ENCODE measurements at places on chromosomes 16 and 17. TPM values are rescaled to one million over a fixed set of nuclear protein-coding genes. Genes with fewer than 3 reads are reported as not detected.

GRCh38 chr17:45432405-45433158, at the start of gene ARHGAP27:
Gene ARHGAP27, minus strand, starts transcription at chr17:45432870. Its CDS starts 2,591 bp downstream, at chr17:45430279.
- DNase-seq, result no peak
- H3K27me3 ChIP-seq, result no peaks in the 10 kb centered on the region
- peaks cover 21% of the 10 kb centered on the region for H3K4me1 ChIP-seq
- H3K4me3 ChIP-seq, result peak within 1 kb of the TSS; percentile 90

DNA sequence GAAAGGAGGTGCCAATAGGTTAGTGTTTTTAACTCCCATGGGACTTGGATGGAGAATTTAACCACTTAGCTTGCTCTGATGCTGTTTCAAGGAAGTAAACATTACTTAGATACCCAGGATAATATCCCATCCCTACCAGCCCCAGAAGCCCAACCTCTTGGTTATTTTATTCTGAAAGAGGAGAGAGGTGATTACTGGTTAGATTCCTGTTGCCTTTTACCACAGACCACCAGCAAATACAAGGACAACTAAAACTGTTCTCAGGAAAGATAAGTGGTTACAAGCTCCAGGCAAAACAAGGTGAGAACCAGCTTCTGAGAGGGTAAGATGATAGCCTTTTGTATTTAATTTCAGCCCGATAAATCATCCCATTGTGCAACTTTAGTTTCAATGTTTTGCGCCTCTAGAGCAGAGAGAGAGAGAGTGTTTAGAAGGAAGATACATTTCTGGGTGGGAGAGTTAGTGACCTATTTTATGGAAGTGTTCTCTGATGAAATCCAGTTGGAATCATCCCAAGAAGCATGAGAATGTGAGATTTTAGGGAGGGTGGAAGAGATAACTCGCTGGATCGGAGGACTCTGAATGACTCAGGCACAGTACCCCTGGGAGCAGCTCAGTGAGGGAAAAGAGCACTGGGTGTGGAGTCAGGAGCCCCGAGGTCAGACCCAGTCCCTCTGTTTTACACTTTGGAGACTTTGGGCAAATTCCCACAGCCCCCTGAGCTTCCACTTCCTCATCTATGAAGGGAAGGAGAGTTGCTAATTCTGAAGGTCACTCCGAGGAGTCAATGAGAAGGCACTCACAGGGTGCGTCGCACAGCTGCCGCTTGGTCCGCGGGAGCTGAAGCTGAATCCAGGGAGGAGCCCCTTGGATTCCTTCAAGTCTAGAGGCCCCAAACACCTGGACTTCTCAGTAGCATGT, 12.1 kb downstream of the GLP2R start:
- peaks cover 36% of the 10 kb centered on the region for H3K27me3 ChIP-seq
- DNase-seq, result no peak
- H3K27ac ChIP-seq, result no peak overlapping the region
- H3K36me3 ChIP-seq, result peaks cover 3% of the 10 kb centered on the region

- no peak for DNase-seq
- no peaks in the 10 kb centered on the region for H3K36me3 ChIP-seq
- H3K27me3 ChIP-seq, result peaks cover 56% of the 10 kb centered on the region
- H3K4me3 ChIP-seq, result no peak overlapping the region
- peak overlapping the region; percentile 39 for H3K27ac ChIP-seq
Measured at GRCh38 chr17:10789694-10790271, 14.1 kb downstream of the TMEM238L start.

DNA sequence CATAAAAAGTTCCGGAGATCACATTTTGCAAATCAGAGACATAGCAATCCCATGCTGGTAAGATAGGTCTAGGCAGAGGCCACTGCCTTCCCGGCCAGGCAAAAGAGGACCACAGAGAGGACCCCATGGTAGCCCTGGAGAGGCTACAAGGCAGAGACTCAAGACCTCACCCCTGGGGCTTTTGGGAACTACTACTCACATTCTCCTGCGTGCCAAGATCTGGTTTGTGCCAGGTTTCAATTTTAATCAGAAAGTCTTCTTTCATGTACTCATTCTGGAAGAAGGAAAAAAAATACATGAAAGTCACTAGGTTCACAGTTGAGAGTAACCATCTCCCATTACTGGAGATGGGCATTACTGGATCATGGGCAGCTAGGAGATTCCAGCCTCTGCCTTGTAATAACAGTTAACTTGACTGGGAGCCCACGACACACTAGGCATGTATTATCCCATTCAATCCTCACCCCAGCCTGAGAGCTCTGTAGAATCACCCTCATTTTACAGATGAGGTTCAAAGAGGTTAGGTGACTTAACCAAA, 21.2 kb downstream of the PITPNA start:
- H3K36me3 ChIP-seq, result no peaks in the 10 kb centered on the region
- peaks cover 4% of the 10 kb centered on the region for H3K4me1 ChIP-seq
- no peak overlapping the region for H3K27ac ChIP-seq
- no peak overlapping the region for H3K4me3 ChIP-seq
- no peak for DNase-seq
- H3K27me3 ChIP-seq, result no peaks in the 10 kb centered on the region

DNA sequence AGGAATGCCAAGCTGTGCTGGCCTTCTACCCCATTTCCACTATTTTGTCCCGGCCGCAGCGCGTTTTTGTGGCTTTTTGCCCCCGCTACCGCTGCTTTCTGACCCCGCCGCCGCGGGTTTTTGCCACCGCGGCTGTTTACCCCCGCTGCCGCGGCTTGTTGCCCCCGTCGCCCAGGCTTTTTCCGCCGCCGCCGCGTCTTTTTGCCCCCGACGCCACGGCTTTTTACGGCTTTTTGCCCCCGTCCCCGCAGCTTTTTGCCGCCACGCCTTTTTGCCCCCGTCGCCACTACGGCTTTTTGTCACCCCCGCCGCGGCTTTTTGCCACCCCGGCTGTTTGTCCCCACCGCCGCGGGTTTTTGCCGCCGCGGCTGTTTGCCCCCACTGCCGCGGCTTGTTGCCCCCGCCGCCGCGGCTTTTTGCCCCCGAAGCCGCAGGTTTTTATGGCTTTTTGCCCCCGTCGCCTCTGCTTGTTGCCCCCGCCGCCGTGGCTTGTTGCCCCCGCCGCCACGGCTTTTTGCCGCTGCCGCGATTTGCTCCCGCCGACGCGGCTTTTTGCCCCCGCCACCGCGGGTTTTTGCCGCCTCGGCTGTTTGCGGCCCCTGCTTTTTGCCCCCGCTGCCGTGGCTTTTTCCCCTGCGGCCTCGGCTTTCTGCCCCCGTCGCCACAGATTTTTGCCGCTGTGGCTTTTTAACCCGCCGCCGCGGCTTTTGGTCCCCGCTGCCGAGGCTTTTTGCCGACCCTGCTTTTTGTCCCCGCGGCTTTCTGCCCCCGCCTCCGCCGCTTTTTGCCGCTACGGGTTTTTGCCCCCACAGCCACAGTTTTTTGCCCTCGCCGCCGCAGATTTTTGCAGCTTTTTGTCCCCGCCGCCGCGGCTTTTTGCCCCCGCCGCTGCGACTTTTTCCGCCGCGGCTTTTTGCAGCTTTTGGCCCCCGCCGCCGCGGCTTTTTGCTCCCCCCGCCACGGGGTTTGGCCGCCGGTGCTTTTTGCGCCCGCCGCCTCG, 520.4 kb upstream of the WSB1 start:
- no peak overlapping the region for H3K27ac ChIP-seq
- no peak for DNase-seq
- H3K36me3 ChIP-seq, result no peaks in the 10 kb centered on the region
- H3K4me3 ChIP-seq, result no peak overlapping the region
- H3K27me3 ChIP-seq, result no peaks in the 10 kb centered on the region
- no peaks in the 10 kb centered on the region for H3K4me1 ChIP-seq

ZNF597 gene
- 3.0 TPM for total RNA-seq

TMEM238L gene
- not detected for total RNA-seq

ASB16 gene
- total RNA-seq, result not detected

Data from T-helper 17 cell (primary cell).